ENCODE measurements at places on chromosomes 4 and X.

DNA sequence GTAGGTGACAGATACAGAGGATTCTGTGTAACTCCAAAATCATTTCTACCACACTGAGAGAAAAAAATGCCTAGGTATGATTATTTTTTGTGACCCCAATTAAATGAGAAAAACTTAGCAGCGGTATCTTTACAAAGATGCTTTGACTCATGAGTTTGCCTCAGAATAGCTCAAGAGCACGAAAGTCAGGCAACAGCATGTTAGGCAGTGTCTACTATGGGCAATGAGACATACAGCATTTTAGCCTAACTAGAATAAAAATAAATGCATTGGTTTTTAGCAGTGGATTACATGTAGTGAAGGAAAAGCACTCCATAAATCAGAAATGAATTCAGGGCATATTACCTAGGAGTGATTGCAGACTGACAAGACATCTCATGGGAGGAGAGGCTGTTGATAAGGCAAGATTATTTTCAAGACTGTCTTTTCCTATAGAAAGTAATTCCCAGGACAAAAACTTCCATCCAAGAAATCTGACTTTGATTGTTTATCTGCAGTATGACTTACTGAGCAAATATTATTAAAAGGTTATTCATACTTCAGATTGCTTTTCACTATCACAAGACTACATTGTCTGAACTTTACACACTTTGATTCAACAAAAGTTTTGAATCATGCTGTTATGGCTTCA, 3.6 kb downstream of the ANXA10 start:
- DNase-seq, result no peak

GRCh38 chrX:150696866-150697265, 3.7 kb downstream of the MTMR1 start:
- no peak for DNase-seq

GRCh38 chr4:128571747-128572146, 237.8 kb upstream of the JADE1 start:
- no peak for DNase-seq

- no peak for DNase-seq
Measured at GRCh38 chr4:88661739-88662138, 35.9 kb downstream of the NAP1L5 start.

GRCh38 chr4:7632971-7633370, 198.2 kb upstream of the PSAPL1 start:
- DNase-seq, result no peak

DNA sequence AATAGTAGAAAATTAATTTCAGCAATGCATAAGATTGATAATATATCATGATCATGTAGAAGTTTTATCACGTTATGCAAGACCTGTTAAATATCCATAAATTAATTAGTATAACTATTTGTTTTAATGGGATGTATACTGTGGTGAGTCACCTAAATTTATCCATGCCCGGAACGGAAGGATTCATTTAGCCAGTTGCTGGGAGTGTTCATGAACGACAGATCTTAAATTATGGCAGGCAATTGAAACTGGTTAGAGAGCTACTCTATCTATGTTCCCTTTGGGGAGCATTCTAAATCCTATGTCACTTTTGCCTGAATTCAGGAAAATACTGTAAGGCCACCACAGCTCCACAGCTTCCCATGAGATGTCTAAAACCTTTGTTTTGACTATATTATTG, 1950.5 kb upstream of the AGA start:
- DNase-seq, result no peak

GRCh38 chr4:137533855-137534254, 1.6 kb upstream of the PCDH18 start:
- no peak for DNase-seq

DNA sequence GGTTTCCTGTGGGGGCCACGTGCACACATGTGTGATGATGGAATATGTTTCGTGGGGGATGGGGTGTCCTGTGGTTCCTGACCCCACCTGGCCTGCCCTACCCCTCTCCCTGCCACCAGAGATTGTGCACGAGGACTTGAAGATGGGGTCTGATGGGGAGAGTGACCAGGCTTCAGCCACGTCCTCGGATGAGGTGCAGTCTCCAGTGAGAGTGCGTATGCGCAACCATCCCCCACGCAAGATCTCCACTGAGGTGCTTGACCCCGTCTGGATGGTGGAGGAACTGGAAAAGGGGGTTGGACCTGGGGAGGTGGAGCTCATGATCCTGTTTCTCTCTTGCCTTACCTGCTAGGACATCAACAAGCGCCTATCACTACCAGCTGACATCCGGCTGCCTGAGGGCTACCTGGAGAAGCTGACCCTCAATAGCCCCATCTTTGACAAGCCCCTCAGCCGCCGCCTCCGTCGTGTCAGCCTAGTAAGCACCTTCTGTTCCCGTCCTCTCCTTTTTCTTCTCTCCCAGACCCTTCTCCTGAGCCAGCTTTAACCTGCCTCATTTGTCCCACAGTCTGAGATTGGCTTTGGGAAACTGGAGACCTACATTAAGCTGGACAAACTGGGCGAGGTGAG, 5.9 kb downstream of the CDK16 start:
- DNase-seq, result no peak

DNA sequence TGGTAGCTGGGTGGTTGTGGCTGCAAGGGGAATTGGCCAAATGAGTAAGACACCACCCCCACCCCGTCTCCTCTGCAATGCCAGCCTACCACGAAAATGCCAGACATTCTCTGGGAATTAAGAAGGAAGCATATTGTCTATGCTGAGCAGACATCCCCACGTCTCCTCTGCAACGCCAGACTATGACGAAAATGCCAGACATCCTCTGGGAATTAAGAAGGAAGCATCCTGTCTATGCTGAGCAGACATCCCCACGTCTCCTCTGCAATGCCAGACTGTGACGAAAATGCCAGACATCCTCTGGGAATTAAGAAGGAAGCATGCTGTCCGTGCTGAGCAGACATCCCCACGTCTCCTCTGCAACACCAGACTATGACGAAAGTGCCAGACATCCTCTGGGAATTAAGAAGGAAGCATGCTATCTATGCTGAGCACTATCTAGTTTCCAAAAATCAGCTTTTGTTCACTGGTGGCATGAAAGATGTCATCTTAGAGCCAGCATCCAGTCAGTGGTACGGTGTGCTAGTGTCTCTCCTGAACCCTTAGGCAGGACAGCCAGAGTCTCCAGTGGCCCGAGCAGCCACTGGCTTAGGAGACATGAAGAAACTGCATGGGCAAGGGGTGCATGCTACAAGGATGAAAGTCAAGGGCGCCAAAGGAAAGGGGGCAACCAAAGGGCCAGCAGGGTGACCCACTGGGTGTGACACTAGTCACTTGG, 339.8 kb upstream of the FRG1 start:
- no peak for DNase-seq

- no peak for DNase-seq
Measured at GRCh38 chr4:94933799-94934198, 176.0 kb downstream of the BMPR1B start.

- no peak for DNase-seq
Measured at GRCh38 chrX:773292-774025, 142.9 kb downstream of the SHOX start.

- no peak for DNase-seq
Measured at GRCh38 chr4:150068300-150068960, 9.8 kb upstream of the DCLK2 start.

- no peak for DNase-seq
Measured at GRCh38 chrX:123188081-123188480, 4.0 kb downstream of the GRIA3 start.

DNA sequence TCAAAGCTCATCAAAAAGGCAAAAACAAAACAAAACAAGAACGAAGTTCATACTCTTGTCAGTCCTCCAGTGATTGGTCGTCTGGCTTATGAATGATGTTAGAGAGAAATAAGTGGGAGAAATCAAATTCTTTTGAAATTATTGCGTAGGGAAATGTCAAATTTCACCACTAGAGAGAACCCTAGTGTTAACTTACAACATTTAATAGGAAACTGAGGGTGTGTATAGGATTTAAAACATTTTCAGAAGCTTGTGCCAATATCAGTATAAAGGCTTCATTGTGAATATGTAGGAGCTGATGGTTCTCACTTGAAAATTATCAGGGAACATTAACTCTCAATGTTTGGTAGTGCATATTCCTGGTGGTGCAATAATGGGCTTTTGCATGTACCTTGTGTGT, 17.4 kb downstream of the ADH6 start:
- DNase-seq, result no peak

GRCh38 chr4:122712782-122713181, 19.7 kb upstream of the BBS12 start:
- DNase-seq, result no peak

Data from stimulated activated CD4-positive, alpha-beta T cell treated with anti-CD3 and anti-CD28 coated beads, Interleukin-2, amount 100 ng/mL, for 48 hours (primary cell).